ENCODE measurements at places on chromosomes 6 and 20.

DNA sequence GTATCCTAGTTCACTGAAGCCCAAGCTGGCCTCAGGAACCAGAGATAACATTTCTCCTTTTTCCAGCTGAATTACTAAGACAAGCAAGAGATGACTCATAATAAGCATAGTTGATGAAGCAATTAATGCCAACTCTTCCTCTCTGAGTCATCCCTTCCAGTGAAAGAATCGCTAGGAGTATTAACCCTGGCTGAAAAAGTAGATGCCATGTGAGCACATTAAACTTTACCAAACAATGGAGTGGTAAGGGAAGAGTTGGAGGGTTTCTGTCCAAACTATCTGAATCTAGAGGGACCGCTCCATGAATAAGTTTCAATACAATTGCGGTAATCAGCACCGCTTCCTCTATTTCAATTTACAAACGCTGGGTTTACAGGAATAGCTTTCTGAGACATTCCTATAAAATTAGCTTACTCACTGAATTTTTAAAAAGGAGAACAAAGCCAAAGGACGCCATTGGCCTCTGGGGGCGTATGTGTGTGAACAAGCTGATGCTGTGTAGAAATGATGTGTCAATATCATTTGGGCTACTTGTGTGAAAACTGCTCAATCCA lies 48.3 kb downstream of the ATXN1 start:
- no peak for DNase-seq

DNA sequence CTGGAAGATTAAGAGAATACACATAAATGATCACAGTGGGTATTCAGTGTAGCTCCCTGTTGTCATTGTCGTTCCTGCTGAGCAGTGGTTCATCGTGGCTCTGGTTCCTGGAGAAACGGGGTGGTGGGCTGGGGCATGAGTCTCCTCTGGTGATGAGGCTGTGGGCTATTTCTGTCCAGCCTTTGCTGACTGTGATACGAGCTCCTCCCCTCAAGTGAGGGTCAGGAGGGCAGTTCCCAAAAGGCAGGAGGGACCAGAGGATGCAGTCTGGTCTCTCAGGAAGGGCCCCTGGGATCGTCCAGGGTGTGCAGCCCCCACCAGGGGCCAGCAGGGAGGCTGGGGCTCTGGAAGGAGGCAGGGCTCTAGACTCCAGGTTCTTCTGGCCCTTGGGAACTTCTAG lies 31.1 kb upstream of the DLGAP4 start:
- no peak for DNase-seq

DNA sequence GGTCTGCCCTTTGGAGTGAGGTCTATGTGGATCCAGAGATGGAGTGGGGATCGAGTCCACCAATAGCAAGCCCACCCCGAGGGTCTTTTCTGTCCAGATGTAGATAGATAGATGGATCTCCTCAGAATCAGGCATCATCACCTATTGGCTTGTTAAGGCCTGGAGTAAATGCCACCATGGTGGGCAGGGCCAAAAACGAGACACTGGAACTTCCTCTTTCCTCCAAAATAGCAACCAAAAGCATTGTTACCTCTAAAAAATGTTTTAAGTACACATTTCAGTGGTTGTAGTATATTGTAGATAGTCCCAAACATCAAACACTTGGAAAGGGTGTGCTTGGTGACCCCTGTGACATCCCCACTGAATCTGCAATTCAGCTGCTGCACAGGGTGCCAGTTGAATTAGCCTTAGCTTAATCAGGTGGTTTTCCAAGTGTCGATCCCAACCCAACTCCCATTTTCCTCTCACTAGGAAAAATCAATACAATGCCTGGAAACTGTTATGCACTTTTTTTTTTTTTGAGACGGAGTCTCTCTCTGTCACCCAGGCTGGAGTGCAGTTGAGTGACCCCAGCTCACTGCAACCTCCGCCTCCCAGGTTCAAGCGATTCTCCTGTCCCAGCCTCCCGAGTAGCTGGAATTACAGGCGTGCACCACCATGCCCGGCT lies 35.0 kb upstream of the NELFCD start:
- no peak for DNase-seq

- no peak for DNase-seq
Measured at GRCh38 chr6:132330759-132331158, 70.5 kb downstream of the MOXD1 start.

- no peak for DNase-seq
Measured at GRCh38 chr6:79421707-79422484, 115.3 kb downstream of the LCA5 start.

DNA sequence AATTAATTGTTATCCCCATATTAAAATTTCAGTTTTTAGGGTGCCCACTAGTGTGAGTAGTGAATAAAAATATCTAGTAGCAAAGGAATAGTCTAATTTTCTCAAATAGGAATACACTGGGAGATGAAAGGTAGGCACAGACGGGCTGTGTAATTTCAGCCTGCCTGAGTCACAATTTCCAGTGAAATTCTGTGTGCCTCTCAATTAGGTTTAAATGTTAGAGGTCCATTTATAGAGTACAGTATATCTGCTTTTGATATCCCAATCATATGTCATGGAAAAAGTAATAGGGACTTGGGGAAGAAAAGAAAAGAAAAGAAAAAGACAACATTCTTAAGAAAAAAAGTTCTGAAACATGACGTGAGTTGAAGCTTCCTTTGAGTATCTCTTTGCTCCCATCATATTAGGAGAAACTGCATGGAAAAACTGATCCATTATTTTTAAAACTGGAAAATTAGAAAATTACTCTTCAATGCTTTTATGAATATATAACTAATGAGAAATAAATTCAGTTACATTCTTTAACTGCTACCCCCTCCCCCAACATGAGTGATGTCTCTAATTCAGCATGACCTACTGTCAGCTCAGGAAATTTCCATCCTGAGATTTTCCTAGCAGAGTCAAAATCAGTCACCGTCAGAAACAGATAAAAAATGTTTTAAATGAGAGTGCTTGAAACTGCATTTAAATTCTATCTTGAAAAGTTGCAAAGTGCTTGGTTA lies 473.8 kb upstream of the HSF2 start:
- DNase-seq = no peak

GRCh38 chr6:144722925-144723324 lies 437.8 kb downstream of the UTRN start:
- DNase-seq = no peak

DNA sequence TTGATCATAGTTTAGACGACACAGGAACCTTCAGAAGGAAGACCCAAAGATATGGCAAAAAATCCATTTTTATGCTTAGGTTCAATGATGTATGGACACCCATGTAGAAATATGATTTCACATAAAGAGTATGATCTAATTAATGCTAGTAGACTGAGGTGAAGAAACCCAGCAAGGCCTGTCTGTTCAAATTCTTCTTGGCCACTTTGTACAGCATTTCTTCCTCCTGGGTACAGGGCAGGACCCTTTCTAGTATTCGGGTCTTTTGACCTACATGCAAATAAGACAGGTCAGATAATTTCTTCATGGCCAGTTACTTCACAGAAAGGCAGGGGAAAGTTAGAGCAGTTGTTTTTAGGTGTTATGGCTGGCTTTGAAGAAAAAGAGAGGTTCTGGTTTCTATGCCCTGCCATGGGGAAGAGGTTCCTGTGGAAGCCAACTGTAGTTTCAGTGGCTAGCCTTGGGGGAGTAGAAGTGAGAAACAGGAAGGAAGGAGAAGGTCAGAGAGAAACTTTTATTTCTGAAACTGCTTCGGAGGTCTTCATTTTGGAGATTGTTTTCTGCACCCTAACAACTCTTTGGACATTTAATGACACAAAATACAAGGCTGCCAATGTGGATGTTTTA lies 208.3 kb downstream of the PTPRK start:
- no peak for DNase-seq

All from stimulated activated CD8-positive, alpha-beta memory T cell treated with anti-CD3 and anti-CD28 coated beads, Interleukin-4, amount 100 ng/mL, for 1 hour (primary cell).